ENCODE measurements at places on chromosomes 3 and 15.

DNA sequence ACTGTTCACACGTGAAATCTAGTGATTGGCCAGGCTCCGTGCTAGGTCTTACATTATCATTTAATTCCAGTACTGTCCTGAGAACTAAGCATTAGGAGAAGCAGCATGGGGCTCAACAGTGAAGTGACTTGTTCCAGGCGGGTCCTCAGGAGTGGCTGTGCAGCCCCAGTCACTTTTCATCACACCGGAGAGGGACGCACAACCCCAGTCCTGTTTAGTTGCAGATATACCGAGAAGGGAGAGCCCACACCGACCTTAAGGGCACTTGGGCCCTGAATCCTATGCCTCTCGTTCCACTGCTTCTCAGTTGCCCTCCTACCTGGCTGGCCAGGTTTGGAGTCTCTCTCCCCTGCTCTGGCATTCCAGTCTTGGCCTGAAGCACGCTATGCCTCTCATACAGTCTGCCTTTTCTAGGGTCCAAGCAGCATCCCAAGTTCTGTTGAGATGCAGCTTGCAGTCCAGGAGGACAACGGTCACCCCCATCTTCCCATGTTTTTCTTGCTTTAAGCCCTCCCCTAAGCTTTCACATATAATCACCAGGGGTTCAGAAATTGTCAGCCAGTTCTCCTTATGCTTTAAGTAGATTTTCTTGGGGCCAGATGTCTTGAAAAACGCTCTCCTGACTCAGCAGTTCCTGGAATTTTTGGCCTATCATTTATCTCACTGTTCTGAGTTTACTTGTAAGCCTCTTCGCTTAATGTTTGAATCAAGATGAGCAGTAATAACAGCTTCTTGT lies 10.1 kb downstream of the FAM131A start:
- no peak for DNase-seq

- DNase-seq: no peak
These were observed 52.6 kb downstream of the NSUN3 start for GRCh38 chr3:94115482-94115881.

DNA sequence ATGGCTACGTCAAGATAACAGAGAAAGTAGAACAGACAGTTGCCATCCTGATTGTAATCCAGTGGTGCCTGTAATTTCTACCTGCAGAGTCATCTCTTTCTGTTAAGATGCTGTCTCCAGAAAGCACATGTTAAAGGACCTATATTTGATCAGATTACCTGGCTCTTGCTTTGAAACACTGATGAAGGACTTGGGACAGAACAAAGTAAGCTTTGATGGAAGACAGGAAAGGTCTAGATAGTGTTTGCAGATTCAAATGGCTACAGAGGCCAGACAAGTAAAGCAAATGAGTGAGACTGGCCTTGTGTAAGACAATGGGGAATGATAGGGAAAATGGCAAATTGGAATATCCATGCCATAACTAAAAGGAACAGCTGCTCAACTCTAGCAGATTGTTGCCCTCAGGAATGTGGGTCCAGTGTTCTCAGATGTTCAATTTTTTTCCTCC lies 1.8 kb upstream of the GSK3B start:
- DNase-seq: no peak

GRCh38 chr15:76912430-76912829 lies 7.3 kb upstream of the SCAPER start:
- DNase-seq: no peak

DNA sequence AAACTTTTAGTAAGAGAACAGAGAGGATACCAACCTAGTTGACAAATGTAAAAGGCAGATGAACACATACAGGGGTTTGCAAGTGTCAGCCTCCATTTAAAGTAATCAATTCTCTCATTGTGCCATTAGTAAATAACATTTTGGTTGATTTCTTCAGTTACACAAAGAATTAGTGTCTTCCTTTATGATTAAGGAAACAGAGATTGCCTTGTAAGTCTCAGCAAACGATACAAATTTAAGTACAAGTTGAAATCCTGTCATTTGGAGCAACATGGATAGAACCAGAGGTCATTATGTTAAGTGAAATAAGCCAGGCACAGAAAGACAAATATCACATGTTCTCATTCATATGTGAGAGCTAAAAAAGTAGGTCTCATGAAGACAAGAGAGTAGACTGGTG lies 26.1 kb downstream of the MYO5A start:
- no peak for DNase-seq

DNA sequence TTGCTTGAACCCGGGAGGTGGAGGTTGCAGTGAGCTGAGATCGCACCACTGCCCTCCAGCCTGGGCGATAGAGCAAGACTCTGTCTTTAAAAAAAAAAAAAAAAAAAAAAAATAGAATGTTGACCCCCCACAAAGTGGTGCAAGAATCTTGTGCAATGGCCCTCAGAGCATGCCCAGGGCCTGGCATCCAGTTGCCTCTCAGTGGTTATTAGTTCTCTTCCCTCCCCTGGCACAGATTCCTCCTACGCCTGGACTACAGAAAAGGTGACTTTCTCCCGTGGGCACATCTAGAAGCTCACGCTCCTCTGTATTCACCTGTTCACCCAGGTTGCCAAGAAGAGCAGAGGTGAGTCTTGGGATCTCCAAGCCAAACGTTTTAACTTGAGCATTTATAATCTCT lies 36.7 kb downstream of the ACSBG1 start:
- no peak for DNase-seq

DNA sequence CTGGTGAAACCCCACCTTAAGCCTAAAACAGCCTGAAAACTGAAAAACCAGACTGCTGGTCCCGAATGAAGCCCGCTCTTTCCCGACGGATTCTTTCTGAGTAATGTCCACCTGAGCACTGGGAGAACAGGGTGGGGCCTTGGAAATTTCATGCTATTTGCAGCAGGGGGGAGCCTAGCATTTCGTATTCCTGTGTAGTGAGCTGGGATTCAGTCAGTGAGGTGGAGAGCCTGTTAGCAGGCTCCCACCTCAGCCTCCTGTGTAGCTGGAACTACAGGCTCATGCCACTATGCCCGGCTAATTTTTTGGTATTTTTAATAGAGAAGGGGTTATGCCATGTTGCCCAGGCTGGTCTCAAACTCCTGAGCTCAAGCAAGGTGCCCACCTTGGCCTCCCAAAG lies 74.7 kb downstream of the CMTM8 start:
- DNase-seq: no peak

- DNase-seq: no peak
These were observed 151.8 kb downstream of the SYNPR start for GRCh38 chr3:63429905-63430304.

GRCh38 chr15:68278595-68279405 lies 1.3 kb downstream of the FEM1B start:
- no peak for DNase-seq

GRCh38 chr3:125513490-125514115 lies 6.4 kb downstream of the SNX4 start:
- no peak for DNase-seq

GRCh38 chr3:9231471-9231870 lies 18.0 kb downstream of the SRGAP3 start:
- DNase-seq: no peak

- no peak for DNase-seq
These were observed 355.2 kb downstream of the FOXP1 start for GRCh38 chr3:71228156-71228866.

GRCh38 chr3:188589071-188589470 lies 435.1 kb downstream of the LPP start:
- no peak for DNase-seq

GRCh38 chr3:87145553-87145952 lies 81.6 kb upstream of the CHMP2B start:
- no peak for DNase-seq

- no peak for DNase-seq
These were observed 2.2 kb downstream of the MAPK6 start for GRCh38 chr15:52021128-52021671.

DNA sequence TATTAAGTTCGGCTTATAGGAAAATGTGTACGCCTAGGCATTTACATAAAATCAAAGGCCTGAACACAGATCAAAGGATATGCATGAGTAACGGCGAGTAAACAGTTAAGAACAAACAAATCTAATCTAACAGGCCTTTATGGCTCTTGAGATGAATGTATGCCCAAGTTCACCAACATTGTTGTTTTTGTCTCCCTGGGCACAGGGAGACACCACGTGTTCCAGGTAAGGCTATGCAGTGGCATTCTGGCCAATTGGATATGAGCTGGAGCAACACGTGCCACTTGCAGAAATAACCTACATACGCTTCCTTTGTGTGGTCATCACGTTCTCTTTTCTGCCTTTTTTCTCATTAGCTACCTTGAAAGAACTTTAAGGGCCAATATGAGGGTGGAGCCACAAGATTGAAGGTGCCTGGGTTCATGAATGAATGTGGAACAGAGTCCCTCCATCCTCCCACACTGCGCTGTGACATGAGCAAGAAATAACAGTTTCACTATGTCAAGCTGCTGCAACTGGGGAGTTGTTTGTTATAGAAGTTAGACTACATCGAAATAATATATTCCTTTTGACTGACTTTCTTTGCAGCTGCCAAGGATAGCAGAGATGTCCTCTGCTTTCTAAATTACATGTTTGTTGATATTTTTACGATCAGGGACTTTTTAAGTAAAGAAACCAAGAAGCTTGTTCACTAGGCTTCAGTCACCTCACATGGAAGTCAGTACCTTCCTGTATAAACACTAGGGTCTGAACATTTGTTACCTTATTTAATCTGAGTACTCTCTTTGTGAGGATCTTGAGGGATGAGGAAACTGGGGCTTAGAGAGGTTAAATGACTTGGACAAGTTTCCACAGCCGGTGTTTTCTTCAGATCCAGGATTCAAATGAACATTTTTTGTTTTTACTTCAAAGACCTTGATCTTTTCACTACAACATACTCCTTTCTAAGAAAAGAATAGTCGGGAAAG lies 427.5 kb upstream of the TBL1XR1 start:
- DNase-seq: no peak

- DNase-seq: no peak
These were observed 19.8 kb downstream of the GPR160 start for GRCh38 chr3:170057550-170057949.

DNA sequence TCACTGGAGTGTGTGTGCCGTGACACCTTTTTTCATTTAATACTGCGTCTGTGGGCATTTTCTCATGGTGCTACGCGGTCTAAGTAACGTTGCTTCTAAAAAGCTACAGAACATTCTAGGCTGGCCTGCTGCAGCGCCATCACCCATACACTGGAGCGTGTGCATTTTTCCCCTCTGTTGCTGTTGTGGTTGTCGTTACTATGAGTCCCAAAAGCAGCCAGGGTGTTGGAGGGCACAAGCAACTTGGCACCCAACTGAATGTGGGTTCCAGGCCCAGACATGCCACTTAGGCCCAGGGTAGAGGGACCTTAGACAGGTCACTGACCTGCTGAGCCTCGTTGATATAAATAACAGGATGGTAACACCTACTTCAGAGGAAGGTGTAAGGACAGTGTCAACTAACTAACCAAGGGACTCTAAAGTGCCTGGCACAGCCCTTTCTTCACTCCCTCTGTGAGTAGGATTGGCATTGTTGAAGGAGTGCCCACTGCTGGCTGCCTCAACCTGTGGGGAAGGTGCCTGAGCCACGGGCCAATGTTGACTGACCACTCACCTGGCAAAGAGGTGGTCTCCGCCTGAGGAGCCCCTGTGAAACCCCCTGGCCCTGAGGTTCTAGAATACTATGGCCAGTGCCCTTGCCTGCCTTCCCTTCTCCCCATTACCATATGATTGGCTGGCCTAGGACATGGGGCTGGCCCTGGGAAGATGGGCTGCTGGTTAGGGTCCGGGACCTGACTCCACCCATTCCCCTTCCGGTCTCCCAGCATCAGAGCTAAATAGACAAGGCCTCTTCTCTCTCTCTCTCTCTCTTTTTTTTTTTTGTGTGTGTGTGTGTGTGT lies 3.5 kb downstream of the CSK start:
- DNase-seq: no peak

GRCh38 chr3:56622381-56622780 lies 60.7 kb downstream of the TASOR start:
- DNase-seq: no peak
